ENCODE measurements at places on chromosomes 2 and 18. TPM values are rescaled to one million over a fixed set of nuclear protein-coding genes. Genes with fewer than 3 reads are reported as not detected.

- DNase-seq: no peak
These were observed 234.2 kb downstream of the TTC32 start for GRCh38 chr2:19667536-19667949.

DNA sequence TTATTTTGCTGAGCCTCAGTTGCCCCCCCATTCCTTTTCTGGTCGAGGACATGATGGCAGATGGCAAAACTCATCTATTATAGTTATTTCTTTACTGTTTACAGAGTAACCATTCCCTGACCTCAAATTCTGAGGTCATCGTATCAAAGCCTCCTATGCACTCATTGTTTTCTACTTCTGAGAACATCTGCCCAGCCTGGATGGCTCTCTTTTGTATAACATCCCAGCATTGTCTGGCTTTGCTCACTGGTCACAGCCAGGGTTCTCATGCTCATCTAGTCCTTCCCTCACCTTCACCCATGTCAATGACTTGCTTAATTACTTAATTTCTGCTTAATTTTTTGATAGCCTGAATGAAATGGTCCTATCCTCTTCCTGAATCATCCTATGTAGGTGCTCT, 472.1 kb downstream of the PARD3B start:
- no peak for DNase-seq

GRCh38 chr2:16861530-16861929, 195.9 kb upstream of the CYRIA start:
- no peak for DNase-seq

GRCh38 chr2:29063056-29063455, 11.3 kb downstream of the PCARE start:
- no peak for DNase-seq

GRCh38 chr2:84532291-84532690, 16.0 kb downstream of the DNAH6 start:
- no peak for DNase-seq

- DNase-seq: no peak
These were observed 52.6 kb downstream of the PTPRM start for GRCh38 chr18:7619676-7620075.

DNA sequence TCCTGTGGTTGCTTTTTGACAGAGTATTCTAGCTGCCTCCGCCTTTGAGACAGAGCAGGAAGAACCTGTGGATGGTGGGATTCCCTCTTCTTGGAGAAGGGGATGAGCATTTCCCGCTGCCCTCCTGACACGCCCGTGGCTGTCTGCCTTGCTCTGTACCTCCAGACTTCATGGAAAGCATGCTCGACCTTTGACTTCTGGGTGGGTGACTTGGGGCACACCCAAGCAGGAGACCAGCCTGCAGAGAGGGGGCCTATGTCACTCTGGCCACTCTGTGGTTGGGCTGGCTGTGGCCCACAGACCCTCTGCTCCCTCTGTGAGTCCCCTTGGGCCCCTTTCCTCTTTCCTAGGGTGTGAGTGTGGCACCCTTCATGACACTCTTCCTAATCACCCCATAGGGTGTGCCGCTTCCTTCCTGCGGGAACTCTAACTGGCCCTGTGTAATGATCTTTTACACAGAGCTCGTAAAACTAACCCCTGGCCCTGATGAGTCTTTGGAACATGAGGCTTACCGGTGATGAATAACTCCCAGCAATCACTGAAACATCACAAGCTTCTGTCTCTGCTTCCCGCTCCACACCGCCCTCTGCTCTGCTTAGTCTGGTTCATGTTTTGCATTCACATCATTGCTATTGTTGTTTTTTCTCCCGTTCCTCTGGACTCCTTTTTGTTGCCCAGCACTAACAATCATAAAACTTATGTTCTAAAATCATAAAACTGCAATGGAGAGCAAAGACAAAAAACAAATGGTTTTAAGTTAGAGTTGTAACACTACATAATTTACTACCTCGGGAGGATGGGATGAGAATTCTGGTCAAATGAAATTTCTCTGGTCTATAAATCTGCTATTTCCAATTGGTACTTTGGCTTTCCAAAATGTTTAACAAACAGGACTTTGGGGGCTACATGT, 101.1 kb downstream of the SH3YL1 start:
- DNase-seq: no peak

- DNase-seq: peak; percentile 78
These were observed 27.1 kb upstream of the PTMA start for GRCh38 chr2:231680992-231681852.

The RTP5 gene
- polyA plus RNA-seq: not detected

The EGR4 gene
- not detected for polyA plus RNA-seq

The AQP12A gene
- 0.57 TPM for polyA plus RNA-seq

The HOXD11 gene
- polyA plus RNA-seq: 46.0 TPM

The FIGN gene
- 8.1 TPM for polyA plus RNA-seq

All from left renal cortex interstitium (tissue), 4 donors.